Stimulated activated CD8-positive, alpha-beta memory T cell treated with anti-CD3 and anti-CD28 coated beads, Interleukin-7, amount 100 ng/mL, for 4 hours (primary cell): ENCODE measurements at places on chromosomes 16 and 17.

DNA sequence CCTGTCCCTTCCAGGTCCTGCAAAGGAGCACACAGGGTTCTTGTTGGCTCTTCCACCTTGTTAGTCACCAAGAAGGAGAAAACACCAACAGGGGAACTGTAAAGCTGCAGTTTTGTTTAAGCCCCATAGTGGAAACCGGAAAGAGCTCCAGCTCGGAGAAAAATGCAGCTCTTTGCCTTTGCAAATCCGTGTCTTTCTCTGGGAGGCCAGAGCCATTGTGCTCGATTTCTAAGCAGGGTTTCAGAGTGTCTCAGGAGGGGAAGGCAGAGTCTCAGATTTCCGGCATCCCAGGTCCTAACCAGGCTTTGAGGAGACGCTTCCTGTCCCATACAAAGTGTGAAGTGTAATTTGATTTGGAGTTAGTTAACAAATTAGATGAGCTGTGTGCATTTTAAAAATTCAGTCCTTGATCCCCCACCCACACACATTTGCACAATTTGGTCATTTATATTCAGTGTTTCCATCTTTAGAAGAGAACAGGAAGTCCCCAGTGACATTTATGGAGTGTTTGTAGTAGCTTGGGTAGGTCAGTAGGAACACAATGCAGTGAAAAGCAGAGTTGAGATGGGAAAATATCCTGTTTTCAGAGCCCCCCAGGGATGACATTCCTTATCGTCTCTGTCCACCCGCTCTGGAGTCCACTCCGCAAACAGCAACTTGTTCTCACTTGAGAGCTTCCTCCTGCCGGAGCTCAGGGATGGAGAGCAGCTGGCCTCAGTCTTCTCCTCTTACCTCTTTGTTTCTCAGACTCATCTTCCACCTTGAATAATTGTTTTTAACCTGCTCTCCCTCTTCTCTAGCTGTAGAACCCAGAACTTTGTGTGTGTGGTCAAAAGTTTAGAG, 331.9 kb downstream of the SEC14L1 start:
- no peak for DNase-seq

- no peak for DNase-seq
Measured at GRCh38 chr17:1750628-1751027, 8.0 kb downstream of the SERPINF2 start.

- no peak for DNase-seq
Measured at GRCh38 chr16:87585442-87586200, 16.7 kb upstream of the JPH3 start.

GRCh38 chr16:68146585-68146984, 61.4 kb downstream of the NFATC3 start:
- no peak for DNase-seq

DNA sequence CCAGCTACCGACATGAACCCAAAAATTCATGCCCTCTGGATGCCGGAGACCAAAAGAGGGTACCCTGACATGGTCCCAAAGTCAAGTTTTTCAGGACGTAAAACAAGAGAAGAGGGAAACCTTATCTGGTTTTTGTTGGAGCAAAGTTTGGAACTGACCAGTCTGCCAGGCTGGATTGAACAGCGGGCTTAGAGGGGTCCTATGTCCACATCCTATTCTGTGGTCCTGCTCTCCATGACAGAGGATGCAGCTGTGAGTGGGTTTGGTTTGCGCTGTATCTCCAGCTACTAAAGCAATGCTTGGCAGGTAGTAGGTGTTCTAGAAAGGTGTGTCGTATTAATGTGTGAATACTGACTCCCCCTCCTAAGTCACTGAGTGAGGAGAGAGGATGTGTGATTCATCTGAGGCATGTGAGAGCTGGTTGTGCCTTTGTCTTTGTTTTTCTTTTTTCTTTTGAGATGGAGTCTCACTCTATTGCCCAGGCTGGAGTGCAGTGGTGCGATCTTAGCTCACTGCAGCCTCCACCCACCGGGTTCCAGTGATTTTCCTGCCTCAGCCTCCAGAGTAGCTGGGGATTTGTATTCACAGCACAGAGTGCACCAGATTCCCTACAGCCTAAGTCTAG, 31.0 kb downstream of the PMM2 start:
- DNase-seq, result no peak

DNA sequence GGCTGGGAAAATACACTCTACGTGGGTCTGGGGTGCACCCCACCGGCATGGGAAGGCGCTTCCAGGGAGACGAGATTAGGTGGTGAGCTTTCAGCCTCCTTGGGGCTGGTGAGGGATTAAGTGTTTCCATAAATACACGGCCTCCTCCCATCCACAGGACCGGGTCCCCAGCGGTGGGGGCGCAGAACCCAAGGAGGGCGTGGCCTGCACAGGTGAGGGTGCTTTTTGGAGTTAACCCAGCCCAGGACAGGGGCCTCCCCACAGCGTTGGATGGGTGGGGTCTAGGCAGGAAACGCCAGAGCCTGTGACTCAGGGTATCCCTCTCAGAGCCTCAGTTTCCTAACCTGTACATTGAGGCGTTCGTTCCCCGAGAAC, 1.1 kb downstream of the C16orf74 start:
- no peak for DNase-seq

GRCh38 chr17:78980624-78980972, 875 bp upstream of the LGALS3BP start:
- DNase-seq, result no peak

- DNase-seq, result no peak
Measured at GRCh38 chr17:427327-427726, 74.7 kb upstream of the RPH3AL start.

DNA sequence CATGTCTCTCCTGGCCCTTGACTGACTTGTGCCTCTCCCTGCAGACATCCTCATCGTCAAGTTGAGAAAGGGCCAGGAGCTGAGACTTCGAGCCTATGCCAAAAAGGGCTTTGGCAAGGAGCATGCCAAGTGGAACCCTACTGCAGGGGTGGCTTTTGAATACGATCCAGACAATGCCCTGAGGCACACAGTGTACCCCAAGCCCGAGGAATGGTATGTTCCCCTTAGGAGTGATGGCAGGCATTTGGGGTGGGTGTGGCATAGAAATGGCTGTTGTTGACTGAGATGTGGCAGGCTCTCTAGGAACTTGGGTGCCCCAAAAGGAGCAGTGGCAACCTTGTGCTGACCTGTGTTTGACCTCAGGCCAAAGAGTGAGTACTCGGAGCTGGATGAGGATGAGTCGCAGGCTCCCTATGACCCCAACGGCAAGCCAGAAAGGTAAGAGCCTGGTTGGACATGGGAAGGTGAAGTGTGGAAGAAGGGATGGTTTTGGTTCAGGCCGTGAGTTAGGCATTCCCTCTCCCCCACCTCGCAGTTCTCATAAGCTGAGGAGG, 7.5 kb downstream of the POLR2C start:
- DNase-seq, result no peak

DNA sequence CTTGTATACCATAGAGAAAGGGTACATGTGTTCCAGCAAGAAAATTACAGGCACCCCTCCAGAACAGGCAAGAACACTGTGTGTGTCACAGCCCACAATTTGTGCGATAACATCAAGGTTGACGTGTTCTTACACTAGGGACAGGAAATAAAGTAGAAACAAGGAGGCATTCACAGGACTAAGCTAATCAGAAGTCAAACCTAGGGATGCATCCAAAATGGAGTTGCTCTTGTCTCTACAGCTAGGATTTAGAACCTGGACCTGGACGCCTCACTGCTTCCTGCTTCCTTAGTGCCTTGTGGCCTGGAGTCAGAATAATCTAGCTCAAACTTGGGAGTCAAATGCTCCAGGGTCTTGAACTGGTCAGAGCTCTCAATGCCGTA, 41.3 kb downstream of the GINS3 start:
- no peak for DNase-seq
